Retinal pigment epithelial cell (primary cell): ENCODE measurements at places on chromosomes 5 and 9.

GRCh38 chr9:30670805-30671562, 1713.5 kb upstream of the ACO1 start:
- DNase-seq = no peak

- DNase-seq = no peak
Measured at GRCh38 chr5:131774652-131775367, 22.0 kb downstream of the FNIP1 start.

GRCh38 chr5:35266276-35266675, 36.0 kb upstream of the PRLR start:
- no peak for DNase-seq

DNA sequence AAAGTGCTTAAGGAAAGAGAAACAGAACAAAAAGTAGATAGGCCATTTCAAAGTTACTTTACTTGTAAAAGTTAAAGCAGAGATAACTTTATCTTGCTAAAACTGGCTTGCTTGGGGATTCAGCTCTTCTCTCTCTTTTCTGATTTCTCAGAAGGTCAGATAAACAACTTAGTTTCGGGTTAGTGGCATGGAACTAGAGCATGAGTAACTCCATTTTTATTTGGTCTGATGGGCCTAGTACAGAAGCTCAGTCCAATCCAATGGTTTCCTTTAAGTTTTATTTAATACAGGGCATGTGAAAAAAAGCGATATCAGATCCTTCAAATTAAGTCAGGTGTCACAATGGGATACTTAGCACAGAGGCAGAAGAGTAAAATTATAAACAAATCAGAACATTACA, 18.8 kb upstream of the GPBP1 start:
- no peak for DNase-seq
